ENCODE measurements at places on chromosomes 12 and 14. TPM values are rescaled to one million over a fixed set of nuclear protein-coding genes. Genes with fewer than 3 reads are reported as not detected.

- no peaks in the 10 kb centered on the region for H3K36me3 ChIP-seq
- no peak overlapping the region for H3K27ac ChIP-seq
- H3K27me3 ChIP-seq, result no peaks in the 10 kb centered on the region
Measured at GRCh38 chr12:93782853-93783252, 105.7 kb downstream of the CRADD start.

GRCh38 chr12:110649341-110649847 is 35.5 kb downstream of the TCTN1 start:
- no peak for DNase-seq
- H3K27ac ChIP-seq, result no peak overlapping the region
- H3K4me1 ChIP-seq, result no peaks in the 10 kb centered on the region
- H3K27me3 ChIP-seq, result no peaks in the 10 kb centered on the region
- H3K36me3 ChIP-seq, result no peaks in the 10 kb centered on the region
- no peak overlapping the region for H3K4me3 ChIP-seq

DNA sequence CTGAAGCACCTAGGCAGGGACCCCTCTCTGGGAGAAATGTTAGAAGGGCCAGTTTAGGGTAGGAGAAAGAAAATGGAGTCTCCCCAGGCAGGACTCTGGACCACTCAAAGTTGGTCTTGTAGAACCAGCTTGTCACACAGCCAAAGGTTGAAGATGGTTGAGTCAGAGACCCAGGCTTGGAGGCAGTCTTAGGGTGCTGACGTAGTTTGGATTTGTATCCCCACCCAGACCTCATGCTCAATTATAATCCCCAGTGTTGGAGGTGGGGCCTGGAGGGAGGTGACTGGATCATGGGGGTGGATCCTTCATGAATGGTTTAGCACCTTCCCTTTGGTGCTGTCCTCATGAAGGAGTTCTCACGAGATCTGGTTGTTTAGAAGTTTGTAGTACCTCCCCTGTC is 121.2 kb downstream of the CRACR2A start:
- peaks cover under 1% of the 10 kb centered on the region for H3K36me3 ChIP-seq
- H3K27me3 ChIP-seq, result no peaks in the 10 kb centered on the region
- no peaks in the 10 kb centered on the region for H3K4me1 ChIP-seq
- H3K27ac ChIP-seq, result no peak overlapping the region
- no peak for DNase-seq

GRCh38 chr14:103108749-103109207 is 14.3 kb downstream of the EXOC3L4 start:
- H3K27ac ChIP-seq, result peak overlapping the region; percentile 71
- H3K4me3 ChIP-seq, result peak overlapping the region; percentile 20
- H3K36me3 ChIP-seq, result no peaks in the 10 kb centered on the region
- DNase-seq, result no peak
- no peaks in the 10 kb centered on the region for H3K27me3 ChIP-seq

DNA sequence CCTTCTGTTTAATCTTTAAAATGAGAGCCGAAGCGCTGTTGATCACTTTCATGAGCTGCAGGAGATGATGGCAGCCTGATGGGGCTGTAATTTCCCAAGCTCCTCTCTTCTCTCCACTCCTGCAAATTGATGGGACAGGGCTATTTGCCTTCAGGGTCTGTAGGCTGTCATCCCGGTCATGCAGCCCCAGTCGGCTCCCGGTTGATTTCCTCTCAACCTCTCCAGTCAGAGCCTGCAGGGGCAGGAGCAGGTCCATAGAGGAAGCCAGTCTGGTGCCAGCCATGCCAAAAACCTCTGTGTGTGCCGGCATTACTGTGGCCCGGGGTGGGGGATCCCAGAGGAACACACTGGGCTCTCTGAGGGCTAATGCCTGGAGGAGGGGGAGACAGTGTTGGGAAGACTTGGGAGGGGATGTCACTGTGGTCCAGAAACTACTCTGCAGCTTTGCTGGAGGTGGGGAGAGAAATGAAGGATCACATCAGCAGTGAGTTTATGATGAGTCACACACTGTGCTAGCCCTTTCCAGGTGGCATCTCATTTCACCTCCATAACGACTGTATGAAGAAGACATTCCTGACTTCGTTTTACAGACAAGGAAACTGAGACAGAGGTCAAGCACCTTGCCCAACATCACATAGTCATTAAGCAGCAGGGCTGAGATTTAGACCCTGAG is 46.5 kb upstream of the PRIMA1 start:
- DNase-seq, result no peak
- no peaks in the 10 kb centered on the region for H3K4me1 ChIP-seq
- no peak overlapping the region for H3K27ac ChIP-seq
- peaks cover 3% of the 10 kb centered on the region for H3K27me3 ChIP-seq
- no peak overlapping the region for H3K4me3 ChIP-seq

DNA sequence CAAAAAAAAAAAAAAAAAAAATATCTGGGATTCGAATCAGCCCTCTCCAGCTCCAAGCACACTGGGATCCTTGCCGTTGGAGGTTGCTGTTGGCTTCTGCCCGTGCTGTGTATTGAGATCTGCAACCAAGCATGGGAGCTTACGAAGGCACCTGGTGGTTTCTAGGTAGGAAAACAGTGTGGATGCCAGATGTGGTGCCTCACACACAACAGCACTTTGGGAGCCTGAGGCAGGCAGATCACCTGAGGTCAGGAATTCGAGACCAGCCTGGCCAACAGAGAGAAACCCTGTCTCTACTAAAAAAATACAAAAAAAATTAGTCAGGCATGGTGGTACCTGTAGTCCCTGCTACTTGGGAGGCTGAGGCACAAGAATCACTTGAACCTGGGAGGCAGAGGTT is 47.4 kb downstream of the ATF7 start:
- H3K36me3 ChIP-seq, result no peaks in the 10 kb centered on the region
- no peak overlapping the region for H3K27ac ChIP-seq
- no peaks in the 10 kb centered on the region for H3K27me3 ChIP-seq

DNA sequence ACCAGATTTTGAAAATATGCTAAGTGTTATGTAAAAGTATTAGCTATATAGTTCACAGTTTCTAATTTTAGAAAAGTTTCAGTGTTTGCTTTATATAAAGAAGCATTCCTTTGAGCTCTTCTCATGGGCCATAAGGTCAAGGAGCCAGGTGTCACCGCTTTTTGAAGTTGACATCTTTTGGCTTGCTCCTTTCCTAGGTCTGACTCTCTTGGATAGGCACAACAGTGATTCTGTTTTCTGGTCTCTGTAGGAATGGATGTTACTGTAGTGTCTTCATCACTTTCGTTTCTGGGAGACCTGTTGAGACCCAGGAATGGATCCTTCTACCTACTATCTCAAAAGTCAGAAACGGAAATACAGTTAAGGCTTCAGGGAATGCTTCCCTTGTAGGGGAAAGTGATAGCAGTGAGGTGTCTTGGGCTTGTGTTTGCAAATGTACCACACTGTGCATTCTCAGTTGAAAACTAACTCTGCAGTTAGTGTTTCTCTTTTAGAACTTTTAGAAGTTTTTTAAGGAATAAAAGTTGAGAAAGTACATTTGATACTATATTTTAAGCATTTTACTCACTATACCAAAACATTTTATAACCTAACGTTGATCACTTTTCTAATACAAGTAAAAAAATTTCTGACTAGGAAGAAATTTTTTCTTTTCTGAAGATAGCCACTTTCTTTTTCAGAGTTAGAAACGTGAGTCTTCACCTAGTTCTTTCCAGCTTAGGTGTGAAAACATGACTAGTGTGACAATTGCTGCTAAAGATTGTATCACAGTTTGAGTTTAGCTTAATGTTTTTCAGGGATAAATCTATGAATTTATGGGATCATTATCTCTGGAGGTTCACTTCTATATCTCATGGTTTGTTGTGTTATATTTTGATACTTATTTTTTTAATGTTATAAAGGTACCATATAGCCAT is 20.8 kb downstream of the VRK1 start:
- H3K4me1 ChIP-seq, result no peaks in the 10 kb centered on the region
- no peak overlapping the region for H3K27ac ChIP-seq
- no peak overlapping the region for H3K4me3 ChIP-seq

- H3K36me3 ChIP-seq, result no peaks in the 10 kb centered on the region
- no peaks in the 10 kb centered on the region for H3K4me1 ChIP-seq
- DNase-seq, result peak; percentile 31
- H3K4me3 ChIP-seq, result no peak overlapping the region
- H3K27me3 ChIP-seq, result no peaks in the 10 kb centered on the region
Measured at GRCh38 chr14:33839193-33840076, 111.4 kb downstream of the EGLN3 start.

- H3K4me3 ChIP-seq, result no peak overlapping the region
- H3K27ac ChIP-seq, result no peak overlapping the region
- peaks cover 3% of the 10 kb centered on the region for H3K4me1 ChIP-seq
- DNase-seq, result no peak
Measured at GRCh38 chr12:105547786-105548185, 217.3 kb downstream of the C12orf75 start.

GRCh38 chr12:68953536-68953935 is 20.6 kb upstream of the CPM start:
- no peak overlapping the region for H3K4me3 ChIP-seq
- H3K4me1 ChIP-seq, result no peaks in the 10 kb centered on the region
- no peak for DNase-seq
- H3K27me3 ChIP-seq, result no peaks in the 10 kb centered on the region

- H3K27me3 ChIP-seq, result no peaks in the 10 kb centered on the region
- H3K4me1 ChIP-seq, result no peaks in the 10 kb centered on the region
- no peaks in the 10 kb centered on the region for H3K36me3 ChIP-seq
- no peak overlapping the region for H3K27ac ChIP-seq
Measured at GRCh38 chr14:37669242-37669641, 73.8 kb downstream of the TTC6 start.

GRCh38 chr12:93568091-93568490 is 4.4 kb upstream of the SOCS2 start:
- peaks cover 16% of the 10 kb centered on the region for H3K4me1 ChIP-seq
- no peak overlapping the region for H3K4me3 ChIP-seq
- DNase-seq, result no peak
- no peaks in the 10 kb centered on the region for H3K36me3 ChIP-seq

DNA sequence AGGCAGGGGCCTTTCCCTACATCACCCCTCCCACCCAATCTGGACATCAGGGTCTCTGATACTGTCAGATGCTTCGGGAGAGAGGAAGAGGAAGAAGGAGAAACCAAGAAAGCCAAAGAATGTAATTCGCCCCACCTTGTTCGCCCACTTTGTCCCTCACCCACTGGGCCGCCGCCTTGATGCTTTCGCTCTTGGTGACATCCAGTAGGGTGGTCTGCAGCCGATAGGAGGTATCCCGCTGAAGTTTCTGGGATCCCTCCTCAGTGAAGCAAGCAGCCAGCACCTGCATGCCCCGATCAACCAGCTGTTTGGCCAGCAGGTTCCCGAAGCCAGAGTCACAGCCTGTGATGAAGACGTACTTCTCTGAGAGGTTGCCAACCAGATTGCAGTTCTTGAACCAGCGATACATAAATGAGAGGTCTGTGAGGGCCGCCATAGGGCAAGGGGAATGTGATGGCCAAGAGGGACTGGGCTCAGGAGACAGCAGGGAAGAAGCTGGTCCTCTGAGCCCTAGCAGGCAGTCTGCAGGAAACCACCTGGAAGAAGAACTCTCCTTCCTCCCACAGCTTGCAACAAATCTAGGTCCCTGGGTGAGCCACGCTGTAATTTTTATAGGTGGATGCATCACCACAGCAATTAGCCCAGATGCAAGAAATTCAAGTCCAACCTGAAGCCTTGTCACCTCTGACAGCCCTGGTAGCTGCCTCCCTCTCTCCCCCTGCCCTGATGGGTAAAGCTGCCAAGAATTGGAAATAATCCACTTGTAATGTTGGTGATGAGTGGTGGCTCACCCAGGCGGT is at the start of gene SDR9C7:
Gene SDR9C7 (minus strand): TSS at position 583 of the 800 bp plus-strand sequence. CDS start 147 bp downstream, at position 436.
- H3K27me3 ChIP-seq, result no peaks in the 10 kb centered on the region
- no peak for DNase-seq
- no peaks in the 10 kb centered on the region for H3K36me3 ChIP-seq
- H3K27ac ChIP-seq, result no peak within 1 kb of the TSS

DNA sequence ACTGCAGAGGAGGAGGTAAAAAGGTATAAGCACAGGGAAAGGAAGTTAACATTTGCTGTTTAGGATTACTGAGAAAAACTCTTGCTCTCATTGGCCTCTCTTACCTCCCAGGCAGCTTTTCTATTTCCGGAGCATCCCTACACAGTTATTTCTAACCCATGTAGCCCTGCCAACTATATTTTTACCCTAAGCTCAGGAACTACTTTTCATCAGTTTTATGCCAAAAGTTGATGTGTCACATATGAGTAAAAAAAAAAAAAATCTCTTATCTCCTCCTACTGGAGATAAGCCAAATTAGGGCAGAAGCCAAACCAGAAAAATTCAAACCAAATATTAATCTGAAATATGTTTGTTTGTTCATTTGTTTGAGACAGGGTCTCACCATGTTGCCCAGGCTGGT is 34.4 kb upstream of the PSMA6 start:
- no peaks in the 10 kb centered on the region for H3K36me3 ChIP-seq
- H3K27ac ChIP-seq, result no peak overlapping the region
- DNase-seq, result no peak
- no peaks in the 10 kb centered on the region for H3K4me1 ChIP-seq
- no peak overlapping the region for H3K4me3 ChIP-seq
- no peaks in the 10 kb centered on the region for H3K27me3 ChIP-seq

- DNase-seq, result no peak
- no peaks in the 10 kb centered on the region for H3K27me3 ChIP-seq
- no peak overlapping the region for H3K4me3 ChIP-seq
- no peaks in the 10 kb centered on the region for H3K36me3 ChIP-seq
Measured at GRCh38 chr14:85599939-85600338, 70.0 kb downstream of the FLRT2 start.

RASSF9 gene
- total RNA-seq, result not detected

GPRC5D gene
- not detected for total RNA-seq
